Bone marrow (tissue), 2 donors: ENCODE measurements at places on chromosomes 11 and 22.

DNA sequence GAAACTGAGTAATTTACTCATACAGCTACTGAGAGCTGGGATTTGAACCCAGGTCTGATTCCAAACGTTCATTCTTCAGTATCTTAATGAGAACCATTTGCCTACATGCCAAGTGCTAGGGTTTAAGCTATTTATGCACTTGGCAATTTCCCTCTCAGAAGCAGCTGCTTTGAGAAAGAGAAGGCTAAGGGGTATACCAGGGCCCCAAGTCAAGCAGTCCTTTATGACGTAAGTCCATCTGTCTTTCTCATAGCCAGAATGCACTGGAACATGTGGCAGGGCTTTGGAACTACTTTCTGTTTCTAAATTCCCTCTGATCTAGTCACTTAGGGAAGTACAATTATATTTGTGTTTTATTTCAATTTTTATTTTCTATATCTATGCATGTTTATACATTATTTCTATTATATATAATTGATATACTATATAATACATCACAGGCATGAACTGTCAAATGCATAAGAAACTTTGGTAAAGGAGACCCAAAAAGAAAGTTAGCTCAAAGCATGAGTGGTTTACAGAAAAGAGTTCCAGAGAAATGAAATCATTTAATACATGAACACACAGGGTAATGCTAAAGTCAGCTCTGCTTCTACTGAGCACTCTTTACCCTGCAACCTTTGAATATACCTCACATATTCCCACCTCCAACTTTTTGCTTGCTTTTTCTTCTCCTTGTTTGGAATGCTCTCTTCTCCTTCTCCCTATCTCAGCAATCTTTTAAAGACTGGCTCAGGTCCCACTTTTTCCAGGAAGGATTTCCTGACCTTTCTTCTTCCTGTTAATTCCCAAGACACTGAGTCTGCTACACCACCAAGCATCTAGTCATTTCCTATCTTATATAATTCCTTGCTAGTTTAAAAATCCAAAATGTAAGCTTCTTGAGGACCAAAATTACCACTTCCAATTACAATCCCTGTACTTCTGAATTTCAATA is 80.5 kb upstream of the GDPD4 start:
- DNase-seq: peak; percentile 53

GRCh38 chr11:69745201-69745600 is 29.9 kb downstream of the FGF4 start:
- DNase-seq: no peak

DNA sequence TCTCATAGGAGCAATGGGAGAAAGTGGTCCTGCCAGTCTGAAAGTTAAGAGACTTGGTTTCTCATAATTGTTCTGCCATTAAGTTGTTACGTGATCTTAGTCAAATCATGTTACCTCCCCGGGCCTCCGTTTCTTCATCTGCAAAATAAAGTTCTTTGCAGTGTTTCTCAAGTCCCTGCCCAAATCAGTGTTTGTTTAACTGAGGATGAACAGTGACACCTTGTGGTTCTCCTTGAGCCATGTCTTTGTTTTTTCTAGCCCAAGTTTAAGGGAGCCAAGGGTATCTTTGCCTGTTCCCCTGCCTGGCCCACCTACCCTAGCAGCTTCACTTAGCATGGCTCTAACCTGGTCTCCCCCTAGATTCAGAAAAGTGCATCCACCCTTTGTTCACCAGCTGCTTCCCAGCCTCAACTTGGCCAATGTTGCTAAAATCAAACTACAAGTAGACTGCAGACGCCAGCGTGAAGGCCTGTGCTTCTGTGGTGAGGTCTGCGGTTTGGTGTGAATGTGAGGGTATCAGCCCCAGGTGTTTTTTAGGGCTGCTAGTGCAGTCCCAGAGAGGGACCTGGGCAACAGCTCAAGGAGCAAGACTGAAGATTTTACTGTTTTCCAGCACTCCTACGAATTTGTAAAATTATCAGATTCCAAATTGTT is 35.5 kb downstream of the FZD4 start:
- DNase-seq: no peak

GRCh38 chr11:28491431-28491830 is 383.2 kb downstream of the METTL15 start:
- DNase-seq: no peak

- DNase-seq: no peak
Measured at GRCh38 chr22:23256171-23256932, 76.0 kb downstream of the BCR start.

DNA sequence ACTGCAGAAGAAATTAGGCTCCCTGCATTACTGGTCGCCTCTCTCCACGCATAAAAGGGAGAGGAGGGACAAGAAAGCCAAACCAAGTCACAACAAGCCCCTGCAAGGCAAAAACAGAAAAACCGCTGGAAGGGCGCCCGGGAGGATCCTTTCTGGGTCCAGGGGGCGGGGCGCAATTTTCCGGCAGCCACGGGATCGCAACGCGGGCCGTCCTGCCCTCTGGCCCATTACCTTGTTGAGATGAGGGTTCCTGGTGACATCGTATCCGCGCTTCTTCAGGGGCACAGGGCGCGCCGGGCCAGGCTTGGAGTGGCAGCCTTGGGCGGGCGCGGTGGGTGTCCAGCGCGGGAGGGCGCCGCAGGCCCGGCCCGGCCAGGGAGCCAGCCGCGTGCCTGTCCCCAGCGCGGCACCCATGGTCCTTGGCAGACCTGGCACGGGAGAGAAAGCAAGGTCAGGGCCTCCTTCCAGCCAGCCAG is 847 bp downstream of the ME3 start:
- no peak for DNase-seq

DNA sequence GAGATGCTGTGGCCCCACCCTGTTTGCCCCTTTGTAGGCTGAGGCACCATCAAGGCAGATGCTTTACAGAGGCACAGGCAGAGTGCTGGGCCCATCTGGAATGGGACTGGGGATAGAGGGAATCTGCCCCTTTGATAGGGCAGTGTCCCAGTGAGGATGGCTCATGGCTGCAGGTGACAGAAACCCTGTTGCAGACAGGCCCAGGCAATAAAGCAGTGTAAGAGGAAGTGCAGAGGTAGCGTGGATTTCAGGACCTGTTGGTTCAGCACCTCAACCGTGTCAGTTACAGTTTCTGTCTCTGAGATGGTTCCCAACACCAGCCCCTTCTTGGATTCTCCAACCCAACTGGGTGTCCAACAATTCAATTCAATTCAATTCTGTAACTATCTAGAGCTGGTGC is 25.1 kb downstream of the PRDM11 start:
- no peak for DNase-seq

- DNase-seq: no peak
Measured at GRCh38 chr22:46613606-46614021, 6.6 kb upstream of the GRAMD4 start.

- DNase-seq: no peak
Measured at GRCh38 chr11:128603752-128604414, 16.5 kb upstream of the ETS1 start.

DNA sequence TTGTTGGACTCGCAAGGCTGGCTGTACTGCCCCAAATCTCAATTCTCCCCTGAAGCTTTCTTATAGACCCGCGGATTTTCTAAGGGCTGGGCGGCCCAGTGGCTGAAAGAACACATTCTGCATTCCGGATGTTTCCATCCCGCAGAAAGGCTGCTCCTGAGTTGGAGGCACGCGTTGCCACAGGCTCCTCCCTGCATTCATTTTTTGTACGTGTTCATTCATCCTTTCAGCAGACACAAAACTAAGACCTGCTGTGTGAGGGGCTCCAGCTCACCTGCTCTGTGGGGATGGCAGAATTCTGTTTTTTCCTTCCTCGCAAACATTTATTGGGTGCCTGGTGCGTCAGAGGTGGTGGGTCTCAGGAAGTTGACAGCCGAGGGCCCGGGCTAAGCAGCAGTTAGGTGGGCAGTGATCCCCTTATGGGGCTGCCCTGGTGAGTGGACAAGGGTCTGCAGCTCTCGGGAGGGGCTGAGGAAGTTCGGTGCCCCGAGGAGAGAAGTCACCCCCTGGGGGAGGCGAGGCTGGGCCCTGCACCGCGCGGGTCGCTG is 23.7 kb downstream of the SHANK3 start:
- no peak for DNase-seq

DNA sequence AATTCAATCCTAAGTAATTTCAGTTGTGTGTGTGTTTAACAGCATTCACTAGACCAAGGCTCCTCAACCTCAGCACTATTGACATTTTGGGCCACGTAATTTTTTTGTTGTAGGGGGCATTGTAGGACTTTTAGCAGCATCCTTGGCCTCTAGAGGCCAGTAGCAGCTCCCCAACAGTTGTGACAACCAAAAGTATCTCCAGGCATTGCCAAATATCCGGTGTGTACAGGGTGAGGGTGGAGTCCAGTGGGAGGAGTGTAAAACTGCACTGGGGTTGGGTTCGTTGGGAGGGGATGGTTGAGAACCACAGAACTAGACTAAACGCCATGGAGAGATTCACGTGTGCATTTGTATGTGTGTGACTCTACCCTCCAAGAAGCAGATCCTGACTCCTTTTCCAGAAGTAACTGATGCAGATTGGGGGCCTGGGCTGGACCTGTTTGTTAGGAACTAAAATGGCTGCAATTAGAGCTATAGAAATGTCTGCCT is 5.9 kb upstream of the PHF21A start:
- DNase-seq: peak; percentile 20

DNA sequence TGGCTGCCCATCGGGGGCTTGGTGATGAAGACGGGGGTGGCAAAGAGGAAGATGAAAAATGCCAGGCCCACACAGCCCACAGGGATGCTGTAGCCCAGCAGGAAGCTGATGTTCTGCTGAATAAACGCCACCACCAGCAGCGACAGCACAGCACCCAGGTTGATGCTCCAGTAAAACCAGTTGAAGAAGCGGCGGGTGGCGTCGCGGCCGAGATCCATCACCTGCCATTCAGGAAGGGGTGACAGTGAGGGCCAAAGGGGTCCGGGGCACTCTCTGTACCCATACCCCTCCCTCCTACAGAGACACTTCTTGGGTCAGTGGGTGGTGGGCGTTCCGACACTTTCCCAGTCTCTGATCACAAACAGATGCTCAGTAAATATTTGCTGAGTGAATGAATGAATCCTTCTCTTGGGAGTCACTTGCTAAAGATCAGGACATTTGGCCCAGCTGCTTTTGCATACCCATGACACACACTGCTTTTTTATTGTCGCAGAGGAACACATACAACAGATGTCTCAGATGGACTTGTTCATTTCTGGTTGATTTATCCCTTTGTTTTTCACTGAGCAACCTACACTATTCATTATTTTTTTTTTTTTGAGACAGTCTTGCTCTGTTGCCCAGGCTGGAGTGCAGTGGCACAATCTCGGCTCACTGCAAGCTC is 5.2 kb downstream of the SLC15A3 start:
- no peak for DNase-seq

DNA sequence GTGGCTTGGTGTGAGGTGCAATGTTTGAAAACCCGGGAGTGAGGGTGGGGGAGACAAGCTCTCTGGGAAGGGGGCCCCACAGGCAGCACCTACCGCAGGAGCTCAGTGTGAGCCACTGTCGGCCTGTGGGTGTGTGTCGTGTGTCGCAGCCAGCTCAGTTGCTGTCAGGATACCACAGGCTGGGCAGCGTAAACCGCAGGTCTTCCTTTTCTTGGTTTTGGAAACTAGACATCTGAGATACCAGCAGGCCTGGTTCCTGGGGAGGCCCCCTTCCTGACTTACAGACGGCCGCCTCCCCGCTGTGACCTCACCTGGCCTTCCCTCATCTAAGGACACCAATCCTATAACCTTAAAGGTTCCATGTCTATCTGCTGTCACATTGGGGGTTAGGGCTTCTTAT is 19.4 kb downstream of the IRF7 start:
- DNase-seq: no peak

DNA sequence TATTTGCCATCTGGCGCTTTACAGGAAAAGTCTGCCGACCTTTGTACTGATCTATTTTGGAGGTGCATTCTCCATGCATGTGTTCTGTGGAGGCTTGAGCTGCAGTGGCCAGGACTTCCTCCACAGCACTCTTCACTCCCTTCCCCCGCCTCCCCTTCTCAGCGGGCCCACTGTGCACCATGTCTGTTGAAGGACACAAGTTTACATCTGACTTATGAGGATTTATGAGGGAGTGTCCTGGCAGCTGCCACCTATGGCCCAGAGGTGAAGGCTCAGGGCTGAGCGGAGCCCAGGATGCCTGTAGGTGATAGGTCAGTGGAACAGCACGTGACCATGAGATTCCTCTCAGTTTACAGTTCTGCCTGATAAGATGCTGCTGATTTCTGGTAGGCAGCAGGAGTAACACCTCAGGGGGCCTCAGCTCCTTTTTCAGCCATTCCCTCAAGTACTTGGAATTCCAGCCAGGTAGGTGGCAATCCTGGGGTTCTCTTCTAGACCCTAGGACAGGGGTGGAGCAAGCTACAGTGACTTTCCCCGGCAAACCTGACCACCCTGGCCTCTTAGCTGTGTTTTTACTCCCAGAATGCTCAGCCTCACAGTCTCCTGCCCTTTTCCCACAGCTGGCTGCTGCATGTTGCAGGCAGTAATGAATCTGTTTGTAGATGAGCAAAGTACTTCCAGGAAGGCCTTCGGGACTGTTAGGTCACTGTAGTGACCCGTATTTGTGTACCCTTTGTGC is 59.9 kb downstream of the PPFIBP2 start:
- no peak for DNase-seq

DNA sequence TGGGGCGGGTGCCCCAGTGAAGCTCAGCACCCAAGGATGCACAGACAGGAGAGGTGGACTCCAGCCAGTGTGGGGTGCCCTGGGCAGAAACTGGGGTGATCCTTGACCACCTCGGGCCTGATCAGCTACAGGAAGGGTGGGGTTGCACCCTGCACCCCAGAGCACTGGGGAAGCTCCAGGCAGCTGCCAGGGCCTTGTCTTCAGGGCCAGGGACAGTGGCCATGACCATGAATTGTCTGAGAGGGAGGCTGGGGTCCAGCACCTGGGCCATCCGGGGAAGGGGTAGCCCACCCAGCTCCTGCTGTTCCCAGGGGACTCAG is 17.6 kb downstream of the IL17REL start:
- no peak for DNase-seq

GRCh38 chr11:67504005-67504949 is 886 bp downstream of the PITPNM1 start:
- no peak for DNase-seq

DNA sequence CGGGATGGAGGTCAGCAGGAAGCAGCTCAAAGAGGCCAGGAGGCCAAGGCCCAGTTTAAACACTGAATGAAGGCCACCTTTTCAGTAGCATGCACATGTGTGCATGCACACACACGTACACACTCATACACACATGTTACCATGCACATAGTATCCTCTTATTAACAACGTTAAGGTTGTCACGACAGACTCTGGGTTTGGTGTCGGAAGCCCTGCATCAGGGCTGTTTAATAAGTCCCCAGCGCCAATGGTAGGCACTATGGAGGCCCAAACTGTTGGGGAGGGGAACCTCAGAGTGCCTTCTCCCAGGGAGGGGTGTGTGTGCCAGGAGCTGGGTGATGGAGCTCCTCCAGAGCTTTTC is 39.5 kb upstream of the ADA2 start:
- no peak for DNase-seq

DNA sequence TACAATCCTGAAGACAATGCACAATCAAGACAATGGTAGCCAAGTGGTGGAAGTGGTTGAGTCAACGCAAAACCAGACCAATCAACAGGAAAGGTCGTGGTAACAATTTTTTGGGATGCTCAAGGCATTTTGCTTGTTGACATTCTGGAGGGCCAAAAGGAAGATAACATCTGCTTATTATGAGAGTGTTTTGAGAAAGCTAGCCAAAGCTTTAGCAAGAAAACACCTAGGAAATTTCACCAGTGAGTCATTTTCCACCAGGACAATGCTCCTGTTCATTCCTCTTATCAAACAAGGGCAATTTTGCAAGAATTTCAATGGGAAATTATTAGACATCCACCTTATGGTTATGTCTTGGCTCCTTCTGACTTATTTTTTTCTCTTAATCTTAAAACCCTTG is 1932.2 kb upstream of the RAG2 start:
- DNase-seq: no peak
